Gastroesophageal sphincter (tissue), 4 donors: ENCODE measurements at places on chromosomes 13 and 19. TPM values are rescaled to one million over a fixed set of nuclear protein-coding genes. Genes with fewer than 3 reads are reported as not detected.

The ZNF534 gene
- 0.22 TPM for total RNA-seq

- peak; percentile 98 for ATAC-seq
Observed at GRCh38 chr19:17107546-17108452, 32.2 kb downstream of the MYO9B start.

The ZFP36 gene
- total RNA-seq = 158 TPM

DNA sequence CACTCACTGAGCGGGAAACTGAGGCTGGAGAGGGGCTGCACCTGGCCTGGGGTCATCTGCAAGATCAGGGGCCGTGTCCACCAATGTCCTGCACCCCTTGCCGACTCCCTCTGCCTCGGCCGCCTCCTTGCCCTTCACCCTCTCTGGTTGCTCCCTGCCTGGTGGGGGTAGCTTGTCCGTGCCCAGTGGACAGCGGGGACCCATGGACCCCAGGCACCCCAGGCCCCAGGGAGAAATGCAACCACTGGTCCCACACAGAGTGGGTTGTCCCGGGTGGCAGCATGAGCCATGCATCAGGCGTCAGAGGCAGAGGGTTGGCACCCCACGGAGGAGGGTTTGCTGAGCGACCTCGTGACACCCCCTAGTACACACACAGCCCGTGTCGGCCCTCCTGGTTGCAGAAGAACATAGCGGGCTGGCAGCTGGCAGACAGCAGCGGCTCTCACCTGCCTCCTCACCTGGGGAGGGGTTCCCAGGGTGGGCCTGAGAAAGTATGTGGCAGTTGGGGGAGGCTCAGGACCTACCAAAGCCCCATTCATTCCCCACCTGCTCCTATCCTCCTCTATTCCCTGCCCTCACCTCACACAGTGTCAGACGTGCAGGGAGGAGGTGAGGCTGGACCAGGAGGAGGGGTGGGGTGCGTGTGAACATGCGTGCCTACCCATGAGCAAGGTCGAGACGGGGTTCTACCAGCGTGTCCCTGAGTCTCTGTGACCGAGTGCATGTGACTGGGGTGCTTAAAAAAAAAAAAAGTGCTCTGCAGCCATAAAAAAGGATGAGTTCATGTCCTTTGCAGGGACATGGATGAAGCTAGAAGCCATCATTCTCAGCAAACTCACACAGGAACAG lies 8.7 kb downstream of the ADAMTSL5 start:
- no peak for ATAC-seq

DNA sequence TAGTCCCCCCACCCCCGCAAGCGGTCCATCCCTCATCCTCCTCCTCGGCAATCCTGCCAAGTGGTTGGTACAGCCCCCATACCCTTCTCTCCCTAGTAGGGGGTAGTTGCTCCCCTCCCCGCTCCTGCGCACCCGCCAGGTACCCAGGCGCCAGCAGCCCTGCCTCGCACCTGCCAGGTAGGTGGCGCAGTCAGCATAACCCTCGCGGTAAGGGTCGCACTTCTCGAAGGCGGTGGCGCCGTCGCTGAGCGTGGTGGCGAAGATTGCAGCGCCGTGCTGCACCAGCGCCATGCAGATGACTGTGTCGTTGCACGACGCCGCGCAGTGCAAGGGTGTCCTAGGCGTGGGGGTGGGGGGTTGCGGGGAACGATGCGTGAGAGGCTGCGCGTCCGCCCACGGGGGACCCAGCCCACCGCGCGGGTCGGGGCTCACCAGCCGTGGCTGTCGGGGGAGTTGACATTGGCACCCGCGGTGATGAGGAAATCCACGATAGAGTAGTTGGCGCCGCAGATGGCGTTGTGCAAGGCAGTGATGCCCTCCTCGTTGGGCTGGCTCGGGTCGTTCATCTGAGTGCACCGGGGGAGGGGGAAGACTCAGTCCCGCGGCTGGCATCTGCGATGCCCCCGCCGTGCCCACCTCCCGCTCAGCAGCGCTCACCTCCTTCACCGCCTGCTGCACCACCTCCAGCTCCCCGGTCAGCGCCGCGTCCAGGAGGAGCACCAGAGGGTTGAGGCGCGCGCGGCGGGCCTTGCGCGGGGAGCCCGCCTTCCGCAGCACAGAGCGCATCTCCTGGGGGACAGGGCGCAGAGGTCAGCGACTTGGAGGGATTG lies 15.2 kb upstream of the ERCC2 start:
- peak; percentile 13 for ATAC-seq

GRCh38 chr19:48190288-48190884 lies 19.9 kb downstream of the ZSWIM9 start:
- no peak for ATAC-seq

GRCh38 chr13:46296921-46297320 lies 85.2 kb downstream of the LRRC63 start:
- ATAC-seq = no peak

DNA sequence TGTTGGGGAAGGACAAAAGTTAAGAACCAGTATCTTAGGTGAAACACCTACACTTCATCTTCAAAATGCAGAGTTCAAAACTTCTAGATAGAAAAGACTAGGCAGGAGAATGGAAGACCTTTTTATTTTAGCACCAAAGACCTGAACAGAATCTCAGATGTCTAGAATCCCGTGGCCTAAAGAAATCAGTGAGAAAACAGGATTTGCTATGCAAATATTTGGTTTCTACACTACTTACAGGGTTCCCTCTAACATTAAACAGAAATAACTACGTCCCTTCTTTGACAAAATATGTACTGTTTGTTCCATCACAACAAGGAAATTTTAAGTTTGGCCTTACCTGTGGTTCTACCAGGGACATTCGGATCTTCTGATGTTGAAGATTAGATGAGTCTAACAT lies 21.5 kb downstream of the DIS3 start:
- no peak for ATAC-seq

DNA sequence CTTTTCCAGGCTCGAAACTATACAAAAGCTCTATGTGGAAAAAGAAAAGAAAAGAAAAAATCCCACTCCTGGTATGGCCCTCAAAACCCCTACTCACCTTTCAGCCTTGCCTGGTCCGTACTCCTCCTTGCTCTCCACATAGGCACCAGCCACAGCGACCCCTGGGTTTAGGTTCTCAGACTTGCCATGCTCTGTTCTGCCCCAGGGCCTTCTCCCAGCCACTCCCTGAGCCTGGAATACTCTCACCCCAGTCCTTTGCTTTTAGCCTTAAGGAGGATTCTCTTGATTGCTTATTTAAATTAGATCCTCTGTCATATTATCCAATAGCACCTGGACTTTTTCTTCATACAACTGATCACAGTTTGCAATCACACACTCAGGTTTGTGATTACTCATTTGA lies 522.5 kb downstream of the DIAPH3 start:
- ATAC-seq = no peak

- ATAC-seq = no peak
Observed at GRCh38 chr13:66415444-66415843, 814.7 kb downstream of the PCDH9 start.

- ATAC-seq = peak; percentile 36
Observed at GRCh38 chr19:4597975-4598671, 38.6 kb upstream of the SEMA6B start.

DNA sequence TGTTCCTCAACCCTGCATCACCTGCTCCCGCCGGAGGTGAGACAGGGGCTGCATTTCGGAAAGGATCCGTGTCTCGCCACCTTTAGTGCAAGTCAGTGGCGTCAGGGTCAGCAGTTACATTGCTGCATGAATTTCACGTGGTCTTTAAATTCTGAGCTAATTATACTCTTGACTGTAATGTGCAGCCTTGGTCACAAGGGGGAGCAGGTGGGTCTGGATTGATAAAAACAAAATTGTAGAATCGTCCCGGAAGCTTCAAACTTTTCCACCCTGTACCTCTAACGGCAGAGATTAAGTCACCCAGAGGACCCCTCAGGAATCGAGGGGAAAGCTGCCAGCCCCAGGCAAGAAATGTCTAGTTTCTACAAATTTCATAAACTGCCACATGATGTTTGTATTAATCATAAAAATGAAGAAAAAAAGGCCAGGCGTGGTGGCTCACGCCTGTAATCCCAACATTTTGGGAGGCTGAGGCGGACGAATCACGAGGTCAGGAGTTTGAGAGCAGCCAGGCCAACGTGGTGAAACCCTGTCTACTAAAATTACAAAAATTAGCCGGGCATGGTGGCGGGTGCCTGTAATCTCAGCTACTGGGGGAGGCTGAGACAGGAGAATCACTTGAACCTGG lies 20.2 kb downstream of the BBC3 start:
- ATAC-seq = peak; percentile 78

DNA sequence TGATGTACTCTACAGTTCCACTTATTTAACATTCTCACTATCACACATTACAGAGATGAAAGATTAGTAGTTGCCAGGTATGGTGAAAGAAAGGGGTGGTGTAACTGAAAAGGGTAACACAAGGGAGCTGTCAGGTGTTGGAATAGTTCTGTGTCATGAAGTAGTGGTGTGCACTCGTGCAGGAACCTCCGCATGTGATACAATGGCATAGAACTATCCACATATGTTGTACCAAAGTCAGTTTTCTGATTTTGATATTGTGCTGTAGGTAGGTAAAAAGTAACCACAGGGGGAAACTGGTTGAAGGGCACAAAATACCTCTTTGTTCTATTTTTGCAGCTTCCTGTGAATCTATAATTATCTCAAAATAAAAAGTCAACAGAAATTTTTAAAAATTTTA lies 24.4 kb upstream of the RPL21 start:
- no peak for ATAC-seq

The PNMA8B gene
- 1.9 TPM for total RNA-seq

DNA sequence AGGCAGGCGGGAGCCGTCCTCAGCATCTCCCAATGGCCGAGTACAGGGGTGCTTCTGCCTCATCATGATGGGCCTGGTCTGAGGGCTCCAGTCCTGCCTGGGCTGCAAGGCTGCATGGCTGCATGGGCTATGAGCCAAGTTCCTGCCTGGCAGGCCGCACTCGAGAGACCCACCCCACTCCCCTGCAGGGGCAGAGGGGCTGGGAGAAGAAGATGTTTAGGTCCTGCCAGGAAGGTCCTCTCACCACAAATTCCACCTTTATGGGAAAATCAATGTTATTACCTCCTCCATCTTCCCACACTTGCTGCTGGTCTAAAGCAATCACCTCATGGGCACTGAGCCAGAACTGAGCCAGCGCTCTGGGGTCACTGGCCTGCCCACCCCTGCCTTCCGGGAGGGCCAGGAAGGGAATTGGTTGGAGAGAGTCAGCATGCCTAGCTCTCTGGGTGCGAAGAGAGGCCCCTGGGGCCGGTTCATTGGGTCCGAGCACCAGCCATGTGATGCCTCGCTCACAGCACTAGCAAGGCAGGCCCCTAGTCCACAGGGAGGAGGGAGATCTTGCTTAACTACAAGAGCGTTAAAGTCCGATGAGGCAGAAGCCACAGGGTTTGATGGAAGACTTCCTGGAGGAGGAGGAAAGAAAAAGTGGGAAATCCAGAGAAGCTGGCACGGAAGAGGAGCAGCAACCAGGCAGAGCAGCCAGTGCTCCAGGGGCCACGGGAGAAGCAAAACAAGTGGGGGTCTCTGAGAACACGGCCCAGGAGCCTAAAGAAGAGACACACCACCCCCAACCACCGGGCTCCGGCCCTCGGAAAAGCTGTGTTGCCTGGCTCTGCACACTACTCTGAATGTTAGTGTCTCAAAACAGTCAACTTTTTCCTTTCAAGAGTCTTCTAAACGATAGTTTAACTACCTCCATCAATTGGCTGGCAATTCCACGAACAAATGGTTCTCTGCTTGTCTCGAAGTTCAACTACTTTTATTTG lies 63.1 kb downstream of the CEBPG start:
- no peak for ATAC-seq

GRCh38 chr13:33111414-33112110 lies 95.3 kb downstream of the KL start:
- no peak for ATAC-seq

GRCh38 chr13:36366031-36366430 lies 19.8 kb upstream of the SPART start:
- no peak for ATAC-seq

The EBI3 gene
- 8.2 TPM for total RNA-seq

The SYNE4 gene
- not detected for total RNA-seq

The DCT gene
- total RNA-seq = 0.13 TPM

DNA sequence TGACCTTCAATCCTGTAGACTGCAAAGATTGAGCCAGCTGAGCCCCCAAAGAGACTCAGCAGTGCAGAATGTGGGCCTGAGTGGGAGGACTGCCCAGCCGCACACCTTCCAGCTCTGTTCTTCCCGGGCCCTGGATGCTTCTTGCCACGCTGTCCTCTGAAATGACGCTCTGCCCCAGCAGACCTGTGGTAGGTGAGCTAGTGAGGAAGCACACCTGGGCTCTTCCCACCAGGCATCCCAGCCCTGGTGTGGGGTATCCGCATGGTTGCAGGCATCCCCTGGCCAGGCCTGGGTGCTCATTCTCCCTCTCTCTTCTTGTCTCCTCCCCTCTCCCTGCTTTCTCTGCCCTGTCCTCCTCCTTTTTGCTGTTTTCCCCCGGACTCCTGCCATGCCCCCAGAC lies 9.8 kb upstream of the MZF1 start:
- ATAC-seq = no peak

GRCh38 chr13:75458696-75459422 lies 23.1 kb downstream of the TBC1D4 start:
- no peak for ATAC-seq

- ATAC-seq = no peak
Observed at GRCh38 chr13:19860884-19861655, 2.4 kb downstream of the ZMYM5 start.

DNA sequence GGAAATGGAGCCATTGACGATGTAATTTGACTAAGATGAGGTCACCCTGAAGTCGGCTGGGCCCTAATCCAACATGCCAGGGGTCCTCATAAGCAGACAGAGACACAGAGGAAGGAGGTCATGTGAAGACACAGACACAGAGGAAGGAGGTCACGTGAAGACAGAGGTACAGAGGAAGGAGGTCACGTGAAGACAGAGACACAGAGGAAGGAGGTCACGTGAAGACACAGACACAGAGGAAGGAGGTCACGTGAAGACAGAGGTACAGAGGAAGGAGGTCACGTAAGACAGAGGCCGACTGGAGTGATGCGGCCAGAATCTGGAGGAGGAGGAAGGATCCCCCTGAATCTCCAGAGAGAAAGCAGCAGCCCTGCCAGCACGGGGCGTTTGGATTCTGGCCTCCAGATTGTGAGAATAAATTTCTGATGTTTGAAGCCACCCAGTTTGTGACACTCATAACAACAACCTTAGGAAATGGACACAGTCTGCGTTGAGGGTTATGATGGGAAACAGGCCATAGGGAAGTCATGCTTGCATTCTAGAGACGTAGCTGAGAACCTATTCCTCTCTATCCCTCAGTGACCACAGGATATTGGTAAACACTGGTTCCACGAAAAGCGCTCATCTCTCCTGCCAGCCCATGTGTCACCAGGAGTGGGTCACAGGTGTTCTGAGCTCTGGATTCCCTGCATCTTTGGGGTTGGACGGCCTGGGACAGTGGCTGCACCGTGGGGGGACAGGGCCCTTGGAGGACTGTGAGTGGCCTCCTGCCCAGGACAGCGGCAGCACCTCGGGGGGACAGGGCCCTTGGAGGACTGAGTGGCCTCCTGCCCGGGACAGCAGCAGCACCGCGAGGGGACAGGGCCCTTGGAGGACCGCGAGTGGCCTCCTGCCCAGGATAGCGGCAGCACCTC lies 108.5 kb downstream of the SOX1 start:
- no peak for ATAC-seq

The KLK2 gene
- not detected for total RNA-seq
